ENCODE measurements at places on chromosomes 6 and 20.

GRCh38 chr6:16352821-16353438, 114.5 kb downstream of the GMPR start:
- DNase-seq: no peak

DNA sequence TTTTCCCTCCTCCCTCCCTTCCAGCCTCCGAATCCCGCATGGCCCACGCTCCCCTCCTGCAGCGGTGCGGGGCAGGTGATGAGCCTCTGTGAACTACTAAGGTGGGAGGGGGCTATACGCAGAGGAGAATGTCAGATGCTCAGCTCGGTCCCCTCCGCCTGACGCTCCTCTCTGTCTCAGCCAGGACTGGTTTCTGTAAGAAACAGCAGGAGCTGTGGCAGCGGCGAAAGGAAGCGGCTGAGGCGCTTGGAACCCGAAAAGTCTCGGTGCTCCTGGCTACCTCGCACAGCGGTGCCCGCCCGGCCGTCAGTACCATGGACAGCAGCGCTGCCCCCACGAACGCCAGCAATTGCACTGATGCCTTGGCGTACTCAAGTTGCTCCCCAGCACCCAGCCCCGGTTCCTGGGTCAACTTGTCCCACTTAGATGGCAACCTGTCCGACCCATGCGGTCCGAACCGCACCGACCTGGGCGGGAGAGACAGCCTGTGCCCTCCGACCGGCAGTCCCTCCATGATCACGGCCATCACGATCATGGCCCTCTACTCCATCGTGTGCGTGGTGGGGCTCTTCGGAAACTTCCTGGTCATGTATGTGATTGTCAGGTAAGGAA, at the start of gene OPRM1:
OPRM1 (plus strand) TSS at position 10 of the 612 bp plus-strand sequence; CDS start at position 315, 305 bp downstream.
- DNase-seq: no peak

- DNase-seq: no peak
Observed at GRCh38 chr6:56259234-56260077, 12.1 kb upstream of the COL21A1 start.

GRCh38 chr6:25242567-25242966, 36.6 kb upstream of the CARMIL1 start:
- no peak for DNase-seq

DNA sequence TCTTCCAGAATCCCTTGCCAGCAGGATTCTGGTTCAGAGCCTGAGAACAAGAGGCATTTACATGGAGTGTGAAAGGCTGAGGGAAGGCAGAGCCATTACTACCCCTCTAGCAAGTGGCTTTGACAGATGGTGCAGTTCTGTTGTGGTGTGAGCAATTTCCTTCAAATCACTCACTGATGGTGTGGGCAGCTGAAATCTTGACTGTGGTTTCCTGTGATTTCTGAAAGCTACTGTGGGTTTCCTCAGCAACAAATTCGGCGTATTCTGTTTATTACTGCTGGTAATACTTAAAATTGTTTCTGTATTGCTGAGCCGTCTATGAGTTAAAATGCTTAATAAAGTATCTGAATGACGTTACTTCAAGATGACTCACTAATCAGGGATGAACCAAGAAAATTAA, 181.5 kb upstream of the TCF21 start:
- DNase-seq: no peak

GRCh38 chr6:95203153-95203754, 374.1 kb upstream of the MANEA start:
- no peak for DNase-seq

DNA sequence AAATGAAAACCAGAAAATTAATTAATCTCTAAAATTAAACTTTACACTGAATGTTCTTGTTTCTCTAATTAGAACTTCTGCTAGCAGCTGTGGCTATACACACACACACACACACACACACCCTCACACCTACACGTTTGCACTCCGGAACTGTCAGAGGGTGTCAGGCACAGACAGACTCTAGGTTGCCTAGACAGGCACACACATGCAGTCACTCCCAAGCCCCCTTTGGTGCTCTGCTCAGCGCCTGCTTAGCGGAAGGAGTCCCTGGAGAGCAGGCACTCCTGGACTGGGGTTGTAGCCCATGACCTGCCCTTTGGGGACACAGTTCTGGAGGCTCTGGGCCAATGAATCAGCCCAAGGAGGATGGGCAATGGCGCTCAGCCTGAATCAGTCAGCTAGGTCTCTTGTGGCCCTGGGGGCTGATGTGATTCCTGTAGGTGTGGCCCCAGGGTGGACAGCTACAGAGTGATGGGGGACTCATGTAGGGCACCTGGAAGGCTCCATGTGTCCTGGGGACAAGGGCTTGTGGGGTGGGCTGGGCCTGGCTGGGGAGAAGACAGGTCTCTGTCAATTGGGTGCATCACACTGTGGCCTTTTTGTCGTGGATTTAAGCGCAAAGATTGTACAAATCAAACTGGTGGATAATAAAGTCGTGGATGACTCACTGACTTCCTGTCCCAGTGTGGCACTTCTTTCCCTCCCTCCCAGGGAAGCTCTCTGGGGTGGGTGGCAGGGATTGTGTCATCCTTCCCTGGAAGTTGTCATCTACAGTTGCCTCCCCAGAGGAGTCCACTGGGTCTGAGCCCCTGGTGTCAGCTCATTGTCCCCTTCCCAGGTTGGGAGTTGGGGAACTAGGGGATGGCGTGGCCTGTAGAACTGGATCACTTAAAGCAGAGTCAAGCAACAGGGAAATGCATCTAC, 8.8 kb downstream of the TMEM151B start:
- DNase-seq: no peak

DNA sequence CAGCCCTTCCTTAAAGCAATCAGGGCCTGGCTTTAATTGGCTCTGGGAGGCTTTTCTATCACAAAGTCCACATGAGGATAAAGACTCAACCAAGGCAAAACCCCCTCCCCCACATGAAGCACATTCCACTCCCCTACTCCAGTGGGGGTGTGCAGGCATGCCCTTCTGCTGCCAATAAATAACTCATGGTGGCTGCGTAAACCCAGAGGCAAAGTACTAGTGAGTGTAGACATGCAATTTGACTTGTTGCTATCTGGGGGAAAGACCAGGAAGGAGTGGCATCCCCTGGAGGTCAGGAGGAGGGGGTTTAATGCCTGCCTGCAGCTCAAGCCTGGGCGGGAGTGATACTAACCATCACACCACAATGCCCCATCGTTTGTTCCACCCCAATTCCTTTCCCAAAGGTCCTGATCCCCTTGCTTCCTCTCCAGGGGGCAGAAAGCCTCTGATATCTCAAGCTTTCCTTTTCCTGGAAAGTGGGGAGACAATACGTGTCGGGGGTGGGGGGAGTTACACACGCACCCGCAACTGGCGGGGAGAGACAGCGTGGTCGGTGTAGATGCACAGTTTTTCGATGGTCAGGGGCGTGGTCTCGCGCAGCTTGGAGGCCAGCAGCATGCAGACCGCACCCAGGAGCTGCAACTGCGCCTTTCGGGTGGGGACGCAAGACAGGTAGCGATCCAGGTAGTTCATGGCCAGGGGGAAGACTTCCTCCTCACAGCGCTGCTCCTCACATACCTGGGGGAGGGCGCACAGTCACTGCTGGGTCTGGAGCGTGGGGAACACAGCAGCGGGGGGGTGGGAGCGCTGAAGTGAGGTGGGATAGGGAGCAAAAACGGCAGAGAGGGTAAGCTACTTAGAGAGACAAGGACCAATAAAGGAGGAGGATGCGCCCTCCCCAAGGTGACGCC, 1.5 kb downstream of the CCND3 start:
- DNase-seq: no peak

- no peak for DNase-seq
Observed at GRCh38 chr6:43746071-43746470, 23.9 kb upstream of the VEGFA start.

DNA sequence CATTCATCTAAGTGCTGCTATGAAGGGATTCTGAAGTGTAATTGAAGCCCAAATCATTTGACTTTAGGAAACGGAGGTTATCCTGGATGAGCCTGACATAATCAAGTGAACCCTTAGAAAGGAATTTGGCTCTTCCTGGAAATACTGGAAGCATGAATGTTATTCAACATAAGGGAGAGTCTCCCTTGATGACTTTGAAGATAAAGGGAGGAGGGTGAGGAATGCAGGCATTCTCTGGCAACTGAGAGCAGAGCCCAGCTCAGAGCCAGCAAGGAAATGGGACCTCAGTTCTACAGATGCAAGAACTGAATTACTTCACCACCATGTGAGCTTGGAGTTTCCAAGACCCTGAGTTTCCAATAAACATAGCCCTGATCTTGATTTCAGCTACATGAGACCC, 168.2 kb downstream of the DLL1 start:
- DNase-seq: no peak

DNA sequence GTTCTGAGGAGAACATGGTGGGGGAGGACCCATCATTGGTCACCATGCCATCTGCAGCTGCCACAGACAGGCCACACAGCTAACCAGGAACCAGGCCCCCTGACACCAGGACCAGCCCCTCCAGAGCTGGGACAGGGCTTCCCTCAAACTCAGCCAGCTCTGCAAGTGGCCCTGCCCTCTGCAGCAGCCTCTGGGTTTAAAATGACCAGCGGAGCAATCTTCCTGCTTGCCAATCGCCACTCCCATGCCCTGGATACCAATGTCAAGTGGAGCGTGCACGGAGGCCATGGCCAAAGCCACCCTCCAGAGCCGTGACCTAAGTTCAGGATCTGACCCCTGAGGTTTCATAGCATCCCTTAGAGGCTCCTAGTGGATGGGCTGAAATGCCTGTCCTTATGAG, 199.4 kb downstream of the SYNDIG1 start:
- no peak for DNase-seq

- DNase-seq: peak; percentile 58
Observed at GRCh38 chr6:100472674-100473073, 8.0 kb upstream of the SIM1 start.

DNA sequence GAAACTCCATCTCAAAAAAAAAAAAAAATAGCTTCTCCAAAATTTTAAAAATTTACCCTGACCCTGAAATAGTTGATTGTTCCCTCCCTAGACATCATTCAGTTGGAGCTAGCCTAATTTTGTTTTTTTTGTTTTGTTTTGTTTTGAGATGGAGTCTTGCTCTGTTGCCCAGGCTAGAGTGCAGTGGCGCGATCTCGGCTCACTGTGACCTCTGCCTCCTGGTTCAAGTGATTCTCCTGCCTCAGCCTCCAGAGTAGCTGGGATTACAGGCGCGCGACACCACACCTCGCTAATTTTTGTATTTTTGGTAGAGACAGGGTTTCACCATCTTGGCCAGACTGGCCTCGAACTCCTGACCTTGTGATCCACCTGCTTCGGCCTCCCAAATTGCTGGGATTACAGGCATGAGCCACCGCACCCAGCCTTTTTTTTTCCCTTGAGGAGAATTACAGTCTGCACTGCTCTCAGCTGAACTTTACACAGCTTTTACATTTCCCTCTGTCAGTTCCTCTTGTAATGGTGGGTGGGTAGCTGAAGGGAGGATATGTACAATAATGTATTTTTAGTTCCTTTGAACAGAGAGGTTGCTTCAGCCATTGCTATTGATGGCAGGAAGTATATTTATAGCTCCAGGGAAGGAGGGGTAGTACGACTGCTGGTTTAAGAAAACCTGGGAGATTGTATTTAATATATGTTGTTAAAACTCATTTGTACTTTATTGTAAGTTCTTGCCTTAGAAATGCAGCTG, 27.7 kb downstream of the PTPRA start:
- no peak for DNase-seq

- no peak for DNase-seq
Observed at GRCh38 chr20:51470499-51470820, 72.1 kb downstream of the NFATC2 start.

- DNase-seq: peak; percentile 78
Observed at GRCh38 chr6:160992061-160992979, 751 bp downstream of the MAP3K4 start.

GRCh38 chr6:133680994-133681393, 207.9 kb upstream of the TCF21 start:
- DNase-seq: no peak

GRCh38 chr6:20028562-20028961, 183.7 kb downstream of the MBOAT1 start:
- DNase-seq: no peak

DNA sequence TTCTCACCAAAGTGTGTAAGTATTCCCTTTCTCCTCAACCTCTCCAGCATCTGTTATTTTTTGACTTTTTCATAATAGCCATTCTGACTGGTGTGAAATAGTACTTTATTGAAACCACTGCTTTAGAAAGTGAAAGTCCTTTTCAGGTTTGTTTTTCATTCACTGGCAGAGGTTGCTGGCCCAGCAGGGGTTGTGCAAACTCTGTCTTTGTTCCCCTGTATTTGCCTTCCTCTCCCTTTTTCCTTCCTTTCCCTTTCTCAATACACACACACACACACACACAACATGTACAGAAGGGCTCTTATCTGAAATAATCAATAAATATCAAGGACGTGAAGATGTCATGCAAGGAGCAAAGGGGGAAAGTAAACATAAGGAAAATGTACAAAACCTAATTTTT, 99.8 kb downstream of the LY86 start:
- no peak for DNase-seq

DNA sequence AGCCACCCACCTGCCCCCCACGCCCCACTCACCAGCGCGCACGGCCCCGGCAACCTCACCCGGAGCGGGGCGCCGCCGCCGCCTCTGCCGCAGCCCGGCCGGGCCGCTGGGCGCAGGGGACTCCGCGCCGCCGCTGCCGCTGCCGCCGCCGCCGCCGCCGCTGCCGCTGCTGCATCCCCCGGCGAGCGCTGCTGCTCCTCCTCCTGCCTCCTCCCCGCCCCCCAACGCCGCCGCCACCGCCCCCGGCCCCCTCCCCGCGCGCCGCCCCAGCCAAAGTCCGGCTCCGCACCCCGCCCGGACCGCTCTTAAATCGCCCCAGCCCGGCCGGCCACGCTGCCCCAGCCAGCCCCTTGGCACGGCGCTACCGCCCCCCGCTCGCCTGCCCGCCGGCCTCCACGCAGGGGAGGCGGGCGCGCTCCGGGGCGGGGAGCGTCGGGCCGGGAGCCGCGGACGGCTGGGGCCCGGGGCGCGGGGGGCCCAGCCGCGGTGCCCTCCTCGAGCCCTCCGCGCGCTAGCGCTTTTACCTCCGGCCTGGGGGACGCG, at the start of gene SULF2:
SULF2 (minus strand) TSS at position 171 of the 543 bp plus-strand sequence. CDS start 28,118 bp downstream, outside the sequence.
- no peak for DNase-seq

DNA sequence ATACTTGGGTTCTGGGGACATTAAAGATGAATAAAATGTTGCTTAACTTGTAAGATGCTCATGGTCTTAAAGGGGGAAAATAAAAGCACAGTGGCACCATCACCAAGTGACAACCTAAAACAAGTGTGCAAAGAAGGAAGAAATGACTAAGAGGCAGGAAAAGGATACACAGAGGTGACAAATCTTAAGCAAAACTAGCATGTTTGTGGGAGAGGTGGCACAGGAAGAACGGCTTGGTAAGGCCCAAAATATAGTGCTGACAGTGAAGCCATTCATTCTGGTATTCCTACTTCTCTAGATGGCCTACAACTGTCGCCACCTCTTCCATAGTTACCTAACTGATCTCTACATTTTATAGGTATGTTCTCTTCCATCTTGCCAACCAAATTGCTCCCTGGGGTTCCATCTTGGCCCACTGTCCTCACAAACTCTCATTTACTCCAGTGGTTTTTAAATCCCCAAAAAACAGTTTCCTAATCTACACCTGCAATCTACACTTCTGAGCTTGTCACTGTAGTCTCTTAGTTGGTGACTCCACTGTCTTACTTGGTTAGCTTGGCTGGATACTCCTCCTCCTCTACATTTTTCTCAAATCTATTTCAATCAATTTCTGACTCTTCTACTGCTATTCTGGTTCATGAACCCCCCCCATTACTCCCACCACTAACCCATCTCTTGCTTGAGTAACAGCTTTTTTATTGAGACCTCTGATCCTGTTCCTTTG, 33.5 kb downstream of the FAM8A1 start:
- DNase-seq: peak; percentile 8
